ENCODE measurements at places on chromosomes 2 and 18.

DNA sequence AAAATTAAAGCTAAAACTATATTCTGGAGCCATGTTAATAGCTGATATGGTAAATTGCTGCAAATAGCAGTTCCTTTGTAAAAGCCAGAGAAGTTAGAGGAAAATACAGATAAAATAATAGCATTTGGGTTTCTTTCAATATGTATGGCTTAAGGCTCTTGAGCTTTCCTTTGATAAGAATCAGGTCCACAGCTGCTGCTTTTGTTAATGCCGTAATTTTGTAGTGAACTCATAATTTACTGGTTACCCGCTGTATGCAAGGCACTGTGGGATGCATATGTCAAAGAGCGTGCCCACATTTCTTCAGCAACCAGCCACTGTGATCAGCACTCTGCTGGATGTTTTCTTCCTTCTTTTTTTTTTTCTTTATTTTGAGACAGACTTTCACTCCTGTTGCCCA is 79.1 kb downstream of the MOGAT1 start:
- peaks cover 4% of the 10 kb centered on the region for H3K4me1 ChIP-seq
- no peaks in the 10 kb centered on the region for H3K36me3 ChIP-seq
- DNase-seq = no peak
- no peak overlapping the region for H3K27ac ChIP-seq
- H3K27me3 ChIP-seq = no peaks in the 10 kb centered on the region

GRCh38 chr2:61853086-61853846 is 594 bp downstream of the FAM161A start:
- peak overlapping the region; percentile 54 for H3K27ac ChIP-seq
- no peaks in the 10 kb centered on the region for H3K36me3 ChIP-seq
- DNase-seq = no peak
- peak overlapping the region; percentile 82 for H3K4me3 ChIP-seq

- no peaks in the 10 kb centered on the region for H3K27me3 ChIP-seq
- no peak for DNase-seq
- H3K27ac ChIP-seq = no peak overlapping the region
- H3K4me3 ChIP-seq = no peak overlapping the region
Observed at GRCh38 chr2:233140978-233141377, 80.8 kb downstream of the INPP5D start.

GRCh38 chr2:190530248-190530900 is 4.1 kb downstream of the NEMP2 start:
- no peak for DNase-seq
- peak overlapping the region; percentile 23 for H3K27ac ChIP-seq
- no peaks in the 10 kb centered on the region for H3K27me3 ChIP-seq
- H3K4me1 ChIP-seq = peaks cover 44% of the 10 kb centered on the region
- H3K36me3 ChIP-seq = no peaks in the 10 kb centered on the region

DNA sequence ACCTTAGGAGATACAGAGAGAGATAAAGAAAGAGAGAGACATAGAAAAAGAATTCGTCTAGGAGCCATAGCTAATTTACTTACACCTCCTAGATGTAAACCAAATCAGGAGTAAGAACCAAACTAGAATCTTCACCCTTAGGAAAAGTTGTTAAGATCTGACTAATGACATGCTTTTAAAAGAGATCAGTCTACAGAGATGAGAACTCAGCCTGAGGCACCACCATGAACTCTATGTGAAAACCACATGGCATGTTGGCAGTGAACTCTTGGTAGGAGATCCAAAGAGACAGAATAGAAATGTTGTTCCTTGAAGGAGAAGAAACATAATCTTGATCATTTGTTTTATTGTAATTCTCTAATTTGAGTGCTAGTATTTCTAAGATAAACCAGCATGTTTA is 585.4 kb upstream of the ID2 start:
- DNase-seq = no peak
- H3K36me3 ChIP-seq = no peaks in the 10 kb centered on the region
- H3K27me3 ChIP-seq = no peaks in the 10 kb centered on the region

GRCh38 chr2:162746310-162746709 is 92.3 kb downstream of the KCNH7 start:
- no peak overlapping the region for H3K4me3 ChIP-seq
- no peaks in the 10 kb centered on the region for H3K36me3 ChIP-seq
- no peak for DNase-seq

- no peak overlapping the region for H3K27ac ChIP-seq
- no peaks in the 10 kb centered on the region for H3K27me3 ChIP-seq
- H3K4me1 ChIP-seq = no peaks in the 10 kb centered on the region
- no peak overlapping the region for H3K4me3 ChIP-seq
Observed at GRCh38 chr2:127448526-127448925, 30.3 kb downstream of the PROC start.

- no peak for DNase-seq
- H3K27me3 ChIP-seq = no peaks in the 10 kb centered on the region
- H3K36me3 ChIP-seq = no peaks in the 10 kb centered on the region
Observed at GRCh38 chr18:22924589-22924988, 8.5 kb upstream of the RBBP8 start.

DNA sequence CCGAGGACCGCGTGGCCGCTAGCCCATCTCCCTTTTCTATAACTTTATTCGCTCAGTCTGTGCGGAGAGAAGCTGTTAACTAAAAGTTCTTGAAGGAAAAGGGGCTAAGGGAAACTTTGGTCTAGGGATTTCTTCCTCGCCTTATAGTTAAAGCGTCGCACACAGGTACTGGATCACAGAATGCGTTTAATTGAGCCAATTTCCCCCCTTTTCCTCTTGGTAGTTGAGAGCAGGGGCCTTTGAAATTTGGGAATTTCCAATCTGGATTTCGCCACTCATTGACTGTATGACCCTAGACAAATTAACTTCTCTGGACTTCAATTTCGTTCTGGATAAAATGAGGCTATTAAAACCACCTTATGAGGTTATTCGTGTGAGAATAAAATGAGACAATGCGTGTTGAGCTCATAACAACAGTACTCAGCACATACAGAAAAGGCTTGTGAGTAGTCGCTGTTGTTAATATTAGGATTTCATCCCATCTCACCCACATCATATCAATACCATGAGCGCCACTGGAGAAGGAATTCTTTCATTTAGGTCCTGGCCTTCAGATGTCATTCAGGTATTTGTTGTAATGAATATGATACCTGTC is 763 bp upstream of the OLA1 start:
- H3K27ac ChIP-seq = peak overlapping the region; percentile 72
- DNase-seq = no peak
- peak overlapping the region; percentile 82 for H3K4me3 ChIP-seq
- H3K4me1 ChIP-seq = peaks cover 6% of the 10 kb centered on the region
- H3K36me3 ChIP-seq = no peaks in the 10 kb centered on the region

DNA sequence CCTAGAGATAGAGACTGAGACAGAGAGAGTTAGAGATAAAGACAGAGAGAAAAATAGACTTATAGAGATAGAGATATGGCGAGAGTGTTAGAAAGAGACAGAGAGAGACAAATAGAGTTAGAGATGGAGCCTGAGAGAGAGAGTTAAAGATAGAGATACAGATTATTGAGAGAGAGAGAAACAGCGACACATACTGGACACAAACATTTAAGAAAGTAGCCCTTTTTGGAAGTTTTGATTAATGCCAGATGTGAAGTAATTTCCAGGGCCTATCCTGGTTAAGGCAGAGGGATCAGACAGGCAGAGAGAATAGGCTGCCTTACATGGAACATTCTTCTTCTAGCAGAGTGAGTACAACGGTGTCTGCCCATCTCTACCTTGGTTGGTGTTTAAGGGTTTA is 311.6 kb upstream of the CDH7 start:
- H3K4me3 ChIP-seq = no peak overlapping the region
- H3K27me3 ChIP-seq = no peaks in the 10 kb centered on the region
- H3K36me3 ChIP-seq = no peaks in the 10 kb centered on the region
- no peak overlapping the region for H3K27ac ChIP-seq
- no peak for DNase-seq

- H3K27me3 ChIP-seq = no peaks in the 10 kb centered on the region
- H3K4me3 ChIP-seq = no peak overlapping the region
- no peaks in the 10 kb centered on the region for H3K4me1 ChIP-seq
- no peaks in the 10 kb centered on the region for H3K36me3 ChIP-seq
Observed at GRCh38 chr2:220687231-220687843, 884.8 kb downstream of the EPHA4 start.

GRCh38 chr2:177983183-177983788 is 89.3 kb downstream of the PDE11A start:
- no peak overlapping the region for H3K27ac ChIP-seq
- H3K4me3 ChIP-seq = no peak overlapping the region
- no peak for DNase-seq
- H3K4me1 ChIP-seq = no peaks in the 10 kb centered on the region
- no peaks in the 10 kb centered on the region for H3K27me3 ChIP-seq
- no peaks in the 10 kb centered on the region for H3K36me3 ChIP-seq

GRCh38 chr18:75189696-75190095 is 19.2 kb downstream of the PTGR3 start:
- no peak overlapping the region for H3K27ac ChIP-seq
- H3K4me3 ChIP-seq = no peak overlapping the region
- H3K36me3 ChIP-seq = no peaks in the 10 kb centered on the region
- DNase-seq = no peak
- H3K27me3 ChIP-seq = no peaks in the 10 kb centered on the region

- no peak for DNase-seq
- no peaks in the 10 kb centered on the region for H3K27me3 ChIP-seq
- no peak overlapping the region for H3K4me3 ChIP-seq
- no peaks in the 10 kb centered on the region for H3K36me3 ChIP-seq
- H3K27ac ChIP-seq = no peak overlapping the region
- no peaks in the 10 kb centered on the region for H3K4me1 ChIP-seq
Observed at GRCh38 chr2:118319271-118319684, 231.0 kb downstream of the INSIG2 start.

DNA sequence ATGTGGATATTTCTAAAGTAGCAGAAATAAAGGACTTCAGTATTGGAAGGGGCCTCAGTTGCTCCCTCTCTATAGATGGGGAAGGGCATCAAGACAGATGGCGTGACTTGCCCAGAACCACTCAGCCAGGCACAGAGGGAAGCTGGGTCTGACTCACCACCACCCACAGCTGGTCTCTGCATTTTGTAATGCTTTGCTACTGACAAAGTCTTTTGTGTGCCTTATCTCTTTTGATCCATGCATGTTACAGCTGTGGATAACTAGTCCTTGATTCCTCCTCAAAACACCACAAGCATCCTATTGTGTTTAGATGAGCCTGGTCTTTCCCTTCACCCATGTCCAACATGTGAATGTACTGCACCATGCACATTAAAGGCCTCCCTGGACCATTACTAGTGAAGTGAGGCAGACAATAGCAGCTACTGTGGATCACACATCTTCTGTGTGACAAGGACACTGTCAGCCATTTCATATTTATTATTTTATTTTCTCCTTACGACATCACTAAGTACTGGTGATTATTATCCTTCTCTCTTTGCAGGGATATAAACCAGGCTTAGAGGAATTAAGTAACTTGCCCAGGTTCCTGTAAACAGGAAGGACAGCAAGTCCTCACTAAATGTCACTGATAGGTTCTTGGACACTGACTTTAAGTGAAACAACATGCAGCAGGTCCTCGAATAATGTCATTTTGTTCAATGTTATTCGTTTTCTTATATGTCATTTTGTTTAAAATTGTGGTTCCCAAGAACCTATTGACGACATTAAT is 29.6 kb upstream of the IL37 start:
- peaks cover 31% of the 10 kb centered on the region for H3K4me1 ChIP-seq
- DNase-seq = peak; percentile 58
- H3K4me3 ChIP-seq = no peak overlapping the region
- no peaks in the 10 kb centered on the region for H3K36me3 ChIP-seq
- H3K27ac ChIP-seq = peak overlapping the region; percentile 75
- H3K27me3 ChIP-seq = no peaks in the 10 kb centered on the region

GRCh38 chr2:35114765-35115164 is 1240.8 kb upstream of the CRIM1 start:
- no peak for DNase-seq
- H3K27me3 ChIP-seq = no peaks in the 10 kb centered on the region
- H3K4me3 ChIP-seq = no peak overlapping the region
- no peak overlapping the region for H3K27ac ChIP-seq
- no peaks in the 10 kb centered on the region for H3K4me1 ChIP-seq

DNA sequence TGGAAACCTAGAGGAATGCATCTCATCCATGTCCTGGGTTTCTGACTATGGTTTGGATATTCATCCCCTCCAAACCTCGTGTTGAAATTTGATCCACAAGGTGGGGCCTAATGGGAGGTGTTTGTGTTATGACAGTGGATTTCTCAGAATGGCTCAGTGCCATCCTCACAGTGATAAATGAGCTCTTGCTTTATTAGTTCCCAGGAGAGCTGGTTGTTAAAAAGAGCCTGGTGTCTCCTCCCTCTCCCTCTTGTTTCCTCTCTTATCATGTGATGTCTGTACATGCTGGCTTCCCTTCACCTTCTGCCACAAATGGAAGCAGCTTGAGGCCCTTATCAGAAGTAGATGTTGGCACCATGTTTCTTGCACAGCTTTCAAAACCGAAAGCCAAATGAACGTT is 424.3 kb downstream of the DCC start:
- no peaks in the 10 kb centered on the region for H3K27me3 ChIP-seq
- H3K4me3 ChIP-seq = no peak overlapping the region
- H3K4me1 ChIP-seq = no peaks in the 10 kb centered on the region
- DNase-seq = no peak

DNA sequence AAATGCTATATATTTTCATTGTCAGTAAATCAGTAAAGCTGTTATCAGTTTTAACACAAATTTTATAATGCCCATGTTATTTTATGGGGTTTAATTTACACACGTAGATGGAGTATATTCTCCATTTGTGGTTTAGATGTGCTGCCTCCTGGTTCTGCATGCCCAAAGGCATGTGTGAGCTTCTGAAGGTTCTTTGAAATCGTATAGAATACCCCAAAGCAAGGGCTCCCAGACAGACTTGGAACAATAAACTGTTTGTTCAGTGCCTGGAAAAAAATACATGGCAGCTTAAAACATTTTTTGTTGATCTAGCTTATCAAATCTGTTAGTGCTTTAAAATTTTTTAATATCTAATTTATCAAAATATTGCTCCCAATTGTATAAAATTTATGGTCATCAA is 150.4 kb downstream of the GPD2 start:
- H3K36me3 ChIP-seq = no peaks in the 10 kb centered on the region
- no peaks in the 10 kb centered on the region for H3K4me1 ChIP-seq
- no peak overlapping the region for H3K27ac ChIP-seq

- no peak overlapping the region for H3K27ac ChIP-seq
- no peaks in the 10 kb centered on the region for H3K27me3 ChIP-seq
- H3K36me3 ChIP-seq = no peaks in the 10 kb centered on the region
- H3K4me3 ChIP-seq = no peak overlapping the region
Observed at GRCh38 chr2:177171418-177171865, 41.2 kb upstream of the HNRNPA3 start.

GRCh38 chr2:23399674-23400261 is 14.8 kb downstream of the KLHL29 start:
- H3K4me3 ChIP-seq = no peak overlapping the region
- peak overlapping the region; percentile 37 for H3K27ac ChIP-seq
- no peaks in the 10 kb centered on the region for H3K27me3 ChIP-seq
- peaks cover 23% of the 10 kb centered on the region for H3K4me1 ChIP-seq

GRCh38 chr2:177633910-177634294 is 241.3 kb downstream of the AGPS start:
- peaks cover 31% of the 10 kb centered on the region for H3K4me1 ChIP-seq
- H3K4me3 ChIP-seq = peak overlapping the region; percentile 68
- peak overlapping the region; percentile 81 for H3K27ac ChIP-seq
- no peak for DNase-seq
- H3K36me3 ChIP-seq = no peaks in the 10 kb centered on the region

- DNase-seq = no peak
- H3K4me1 ChIP-seq = no peaks in the 10 kb centered on the region
- H3K4me3 ChIP-seq = no peak overlapping the region
- H3K27me3 ChIP-seq = no peaks in the 10 kb centered on the region
- H3K27ac ChIP-seq = no peak overlapping the region
Observed at GRCh38 chr2:66519264-66519843, 84.4 kb downstream of the MEIS1 start.

GRCh38 chr18:9683418-9684396 is 24.4 kb upstream of the RAB31 start:
- H3K36me3 ChIP-seq = no peaks in the 10 kb centered on the region
- H3K4me1 ChIP-seq = peaks cover 3% of the 10 kb centered on the region
- H3K27me3 ChIP-seq = no peaks in the 10 kb centered on the region
- no peak overlapping the region for H3K27ac ChIP-seq
- no peak for DNase-seq

Measured in GM12878 (cell line).